Inflammatory macrophage treated with lipopolysaccharide for 4 hours (primary cell): ENCODE measurements at places on chromosomes 3 and 15.
A peak's percentile ranks its signal among the peaks of the same experiment; 100 is the strongest.

DNA sequence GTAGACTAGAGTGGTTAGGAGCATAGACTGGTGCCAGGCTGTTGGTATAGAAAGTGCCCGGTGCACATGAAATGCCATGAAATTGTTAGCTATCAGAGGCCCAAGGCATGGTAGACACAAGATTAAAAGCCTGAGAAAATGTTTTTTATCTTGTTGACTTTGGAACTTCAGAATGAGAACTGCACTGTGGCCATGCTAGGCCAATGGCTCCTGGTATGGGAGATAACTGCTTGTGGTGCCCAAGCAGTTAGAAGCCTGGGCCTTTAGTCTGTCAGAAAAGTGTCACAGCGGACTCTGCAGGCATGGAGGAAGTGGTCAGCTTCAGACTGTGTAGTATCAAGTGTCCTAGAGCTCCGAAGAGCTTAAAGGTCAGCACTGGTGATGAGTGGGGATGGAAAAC, 11.9 kb downstream of the FYCO1 start:
- no peak for DNase-seq

- no peak for DNase-seq
Observed at GRCh38 chr3:45060165-45060892, 34.2 kb downstream of the CLEC3B start.

DNA sequence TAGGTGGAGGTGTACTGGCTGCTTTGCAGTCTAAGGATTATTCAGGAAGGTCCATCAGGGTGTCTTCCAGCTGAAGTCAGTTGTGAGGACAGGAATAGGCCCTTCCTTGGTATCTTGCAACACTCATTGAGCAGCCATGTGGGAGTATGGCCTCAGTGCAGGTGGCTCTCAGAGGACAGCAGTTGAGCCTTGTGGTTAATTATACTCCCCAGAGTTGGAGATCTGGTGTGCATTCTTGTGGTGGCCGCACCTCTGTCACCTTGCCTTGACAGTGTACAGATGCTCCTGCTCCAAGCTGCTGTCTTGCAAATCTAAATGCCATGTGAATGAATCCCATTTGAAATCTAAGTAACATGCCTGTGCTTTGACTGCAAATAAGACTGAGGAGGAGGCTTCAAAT, 339.9 kb upstream of the BCHE start:
- no peak for DNase-seq

- no peak for DNase-seq
Observed at GRCh38 chr3:143366672-143367071, 247.1 kb downstream of the CHST2 start.

DNA sequence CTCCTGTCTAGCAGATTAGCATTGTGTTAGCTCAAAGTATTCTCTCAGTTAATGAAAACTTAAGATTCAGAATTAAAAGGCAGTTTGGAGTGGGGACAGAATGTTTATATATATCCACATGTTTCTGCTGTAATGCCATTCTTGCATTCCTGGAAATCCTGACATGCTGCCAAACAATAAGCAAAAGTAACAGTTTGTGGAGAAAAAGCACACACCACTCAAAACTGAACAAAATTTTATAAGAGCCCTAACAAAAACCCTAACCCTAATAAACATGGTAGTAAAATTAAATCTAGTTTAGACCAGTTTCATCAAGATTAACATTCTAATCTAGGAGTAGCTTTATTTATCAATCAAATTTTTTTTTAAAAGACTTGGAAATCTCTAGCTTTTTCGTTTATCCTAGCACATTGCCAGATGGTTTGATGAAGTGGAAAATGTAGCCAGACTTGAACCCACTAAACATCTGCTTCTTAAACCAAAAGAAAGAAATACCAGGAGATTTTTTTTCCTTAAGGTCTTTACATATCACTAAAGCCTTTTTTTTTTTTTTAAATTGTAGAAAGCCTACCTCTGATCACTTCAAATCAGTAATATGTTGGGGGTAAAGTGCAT, 3.7 kb downstream of the TCAIM start:
- DNase-seq = no peak

DNA sequence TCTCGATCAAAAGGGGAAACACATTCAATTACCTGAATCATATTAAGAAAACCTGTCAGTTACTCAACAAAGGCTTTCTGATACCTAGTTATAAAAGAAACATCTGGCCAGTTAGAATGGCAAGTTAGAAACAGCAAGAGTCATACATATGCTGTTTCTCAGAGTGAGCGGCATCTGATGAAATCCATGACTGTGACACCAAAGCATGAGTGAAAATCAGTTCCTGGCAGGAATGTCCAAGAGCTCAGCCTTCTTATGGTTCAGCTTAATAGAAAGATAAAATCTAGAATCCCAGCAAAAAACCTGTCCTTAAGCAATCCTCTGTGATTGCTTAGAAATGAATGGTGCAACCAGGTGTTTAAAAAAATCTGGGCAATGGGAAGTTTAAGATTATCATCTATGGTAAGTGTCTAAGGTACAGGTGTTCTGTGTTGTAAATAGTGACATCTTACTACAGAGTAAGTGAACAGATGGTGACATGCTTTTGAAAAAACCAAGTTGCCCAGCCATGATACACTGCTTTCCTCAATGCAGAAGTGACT, 18.8 kb downstream of the B4GALT4 start:
- DNase-seq = no peak

- DNase-seq = no peak
Observed at GRCh38 chr3:153055779-153056178, 106.2 kb upstream of the RAP2B start.

DNA sequence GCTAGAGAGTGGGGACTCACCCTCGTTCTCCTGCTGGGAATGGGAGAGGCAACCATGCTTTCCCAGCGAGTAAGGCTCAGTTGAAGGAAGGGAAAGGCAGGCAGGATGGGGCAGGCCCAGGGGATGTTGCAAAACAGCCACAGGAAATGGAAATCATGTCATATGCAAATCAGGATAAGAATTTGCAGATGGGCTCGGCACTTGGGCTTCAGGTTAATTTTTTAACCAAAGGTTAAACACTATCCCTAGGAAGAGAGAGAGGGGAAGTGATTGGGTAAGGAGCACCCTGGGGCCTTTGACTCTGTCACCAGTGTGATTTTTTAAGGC, 14.6 kb upstream of the PLA2G4E start:
- peak; percentile 74 for DNase-seq
